HuH-7.5 (cell line): ENCODE measurements at places on chromosomes 1 and 21.
A peak's percentile ranks its signal among the peaks of the same experiment; 100 is the strongest.

DNA sequence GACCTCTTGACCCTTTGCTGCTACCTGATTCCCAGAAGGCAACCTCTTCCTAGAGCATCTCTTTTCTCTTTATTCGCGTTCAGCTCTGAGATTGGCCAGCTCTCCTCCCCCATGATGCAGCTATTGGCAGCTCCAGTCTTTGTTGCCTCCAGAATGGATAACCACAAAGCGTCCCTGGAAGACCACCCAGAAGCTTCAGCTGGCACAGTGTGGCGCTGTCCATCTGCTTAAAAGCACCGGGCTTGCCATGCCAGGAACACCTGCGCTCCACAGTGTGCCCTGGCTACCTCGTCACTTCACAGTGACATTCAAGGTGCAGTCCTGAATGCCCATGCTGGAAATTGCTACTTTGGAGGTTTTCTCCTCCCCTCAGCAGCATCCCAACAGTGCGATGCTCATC is 353.9 kb downstream of the LMO4 start:
- DNase-seq, result no peak

GRCh38 chr1:111556325-111557037 is 53.0 kb upstream of the ADORA3 start:
- DNase-seq, result no peak

DNA sequence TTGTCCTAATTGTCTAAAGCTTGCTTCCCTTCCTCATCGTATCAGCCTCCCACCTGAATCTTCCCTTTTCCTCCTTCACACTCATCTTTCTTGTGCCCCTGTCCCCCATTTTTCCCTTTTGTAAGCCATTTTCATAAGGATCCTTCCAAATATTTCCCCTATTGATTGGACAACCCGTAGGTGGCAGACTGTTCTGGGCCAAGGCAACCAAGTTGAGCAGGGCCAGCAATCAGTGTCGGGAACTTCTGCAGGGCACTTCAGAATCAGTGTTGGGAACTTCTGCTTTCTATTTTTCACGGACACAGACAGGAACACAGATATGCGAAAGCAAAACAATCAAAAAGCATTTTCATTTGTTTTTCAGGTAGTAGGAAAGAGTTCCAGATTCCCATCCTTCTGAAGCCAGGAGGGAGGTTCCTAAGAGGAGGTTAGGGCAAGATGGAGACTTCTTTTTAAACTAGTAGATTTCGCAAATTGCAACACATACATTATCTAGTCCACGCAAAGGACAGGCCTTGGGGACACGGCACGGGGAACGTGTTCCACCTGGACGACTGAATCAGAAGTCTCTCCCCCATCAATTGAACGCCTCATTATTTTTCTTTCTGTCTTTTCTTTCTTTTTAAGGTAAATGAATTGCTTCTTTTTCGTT is 691 bp upstream of the MPZL1 start:
- no peak for DNase-seq

GRCh38 chr1:28313702-28314546 is 14.9 kb upstream of the MED18 start:
- DNase-seq, result peak; percentile 67

DNA sequence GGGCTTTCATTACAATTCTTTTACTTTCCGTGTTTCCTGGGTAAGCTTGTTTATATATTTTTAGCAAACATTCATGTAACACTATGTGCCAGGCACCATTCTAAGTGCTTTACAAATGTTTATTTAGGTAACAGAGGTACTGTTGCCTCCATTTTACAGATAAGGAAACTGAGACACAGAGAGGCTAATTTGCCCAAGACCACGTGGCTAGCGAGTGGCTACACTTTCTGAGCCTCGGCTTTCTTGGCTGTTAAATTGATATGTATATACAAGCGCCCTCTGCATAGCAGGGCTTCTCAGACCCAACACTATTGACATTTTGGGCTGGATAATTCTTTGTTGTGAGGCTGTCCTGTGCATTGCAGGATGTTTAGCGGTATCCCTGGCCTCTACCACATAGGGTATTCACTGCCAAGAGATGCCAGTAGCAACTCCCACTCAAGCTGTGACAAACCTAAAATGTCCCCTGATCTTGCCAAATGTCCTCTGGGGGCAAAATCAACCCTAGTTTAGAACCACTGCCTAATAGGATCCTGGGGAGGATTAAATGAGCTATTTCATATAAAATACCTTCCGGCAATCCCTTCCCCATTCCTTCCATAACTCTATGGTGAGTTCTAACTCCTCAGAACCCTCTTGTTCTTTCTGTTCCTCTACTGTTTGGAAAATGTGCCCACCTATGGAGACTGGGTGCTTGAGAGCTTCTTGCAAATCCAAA is 17.2 kb upstream of the ID3 start:
- DNase-seq, result no peak

DNA sequence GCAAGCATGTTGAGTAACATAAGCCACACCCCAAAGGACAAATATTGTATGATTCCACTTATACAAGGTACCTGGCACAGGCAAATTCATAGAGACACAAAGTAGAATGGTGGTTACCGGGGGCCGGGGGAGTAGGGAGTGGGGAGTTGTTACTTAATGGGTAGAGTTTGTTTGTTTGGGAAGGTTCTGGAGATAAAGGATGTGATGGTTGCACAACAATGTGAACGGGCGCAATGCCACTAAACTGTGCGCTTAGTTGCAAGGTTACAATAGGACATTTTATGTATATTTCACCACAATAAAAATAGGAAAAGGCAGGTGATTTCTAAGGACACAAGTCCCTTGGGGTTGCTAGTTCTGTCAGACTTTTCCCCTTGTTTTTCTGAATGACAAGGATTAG is 516.6 kb downstream of the KIF26B start:
- no peak for DNase-seq

DNA sequence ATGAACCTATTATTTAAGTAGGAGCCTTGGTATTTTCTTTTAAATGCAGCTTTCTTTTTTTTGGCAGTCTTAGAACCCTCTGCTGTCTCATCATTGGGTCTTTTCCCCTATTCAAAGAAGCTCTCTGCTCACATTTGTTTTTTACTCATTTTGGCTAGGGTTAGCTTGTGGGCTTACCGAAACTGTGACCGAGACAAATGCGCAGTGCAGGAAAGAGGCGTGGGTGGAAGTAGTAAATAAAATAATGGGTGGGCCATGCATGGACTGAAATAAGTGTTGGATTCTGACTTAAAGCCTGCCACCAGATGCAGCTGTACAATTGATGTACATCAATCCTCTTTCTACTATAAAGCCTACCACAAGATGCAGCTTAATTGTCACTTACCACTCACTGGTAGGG is 14.7 kb downstream of the XPR1 start:
- no peak for DNase-seq

- no peak for DNase-seq
These were observed 3.3 kb upstream of the DSTYK start for GRCh38 chr1:205214756-205215155.

GRCh38 chr1:9413071-9413876 is 120.6 kb downstream of the SPSB1 start:
- DNase-seq, result peak; percentile 51
